ENCODE measurements at places on chromosomes 6 and 20. TPM values are rescaled to one million over a fixed set of nuclear protein-coding genes. Genes with fewer than 3 reads are reported as not detected.

The RBBP8NL gene
- 1.4 TPM for total RNA-seq

The CALHM4 gene
- not detected for total RNA-seq

The PABPC1L gene
- 88.3 TPM for total RNA-seq

DNA sequence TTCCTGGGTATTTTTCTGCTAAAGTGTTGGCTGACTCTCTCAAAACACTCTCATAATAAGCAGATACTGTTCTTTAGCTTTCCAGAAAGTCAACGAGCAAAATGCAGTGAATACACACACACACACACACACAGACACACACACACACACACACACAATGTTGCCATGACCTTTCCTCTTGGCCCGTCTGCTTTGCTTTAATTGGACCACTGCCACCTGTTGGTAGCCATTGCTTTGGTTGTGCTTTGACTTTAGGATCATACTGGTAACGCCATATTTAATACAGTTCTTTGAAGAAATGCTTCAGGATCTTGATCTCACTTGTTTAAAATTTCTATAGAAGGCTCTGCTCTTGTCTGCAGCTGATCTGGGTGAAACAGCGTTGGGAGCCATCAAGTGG, 4.4 kb downstream of the FIG4 start:
- DNase-seq = no peak
- H3K4me1 ChIP-seq = peaks cover 8% of the 10 kb centered on the region
- peaks cover 18% of the 10 kb centered on the region for H3K36me3 ChIP-seq
- no peak overlapping the region for H3K27ac ChIP-seq
- no peak overlapping the region for H3K4me3 ChIP-seq

GRCh38 chr6:122904166-122904565, 91.9 kb upstream of the CLVS2 start:
- no peak overlapping the region for H3K4me3 ChIP-seq
- H3K27ac ChIP-seq = no peak overlapping the region

DNA sequence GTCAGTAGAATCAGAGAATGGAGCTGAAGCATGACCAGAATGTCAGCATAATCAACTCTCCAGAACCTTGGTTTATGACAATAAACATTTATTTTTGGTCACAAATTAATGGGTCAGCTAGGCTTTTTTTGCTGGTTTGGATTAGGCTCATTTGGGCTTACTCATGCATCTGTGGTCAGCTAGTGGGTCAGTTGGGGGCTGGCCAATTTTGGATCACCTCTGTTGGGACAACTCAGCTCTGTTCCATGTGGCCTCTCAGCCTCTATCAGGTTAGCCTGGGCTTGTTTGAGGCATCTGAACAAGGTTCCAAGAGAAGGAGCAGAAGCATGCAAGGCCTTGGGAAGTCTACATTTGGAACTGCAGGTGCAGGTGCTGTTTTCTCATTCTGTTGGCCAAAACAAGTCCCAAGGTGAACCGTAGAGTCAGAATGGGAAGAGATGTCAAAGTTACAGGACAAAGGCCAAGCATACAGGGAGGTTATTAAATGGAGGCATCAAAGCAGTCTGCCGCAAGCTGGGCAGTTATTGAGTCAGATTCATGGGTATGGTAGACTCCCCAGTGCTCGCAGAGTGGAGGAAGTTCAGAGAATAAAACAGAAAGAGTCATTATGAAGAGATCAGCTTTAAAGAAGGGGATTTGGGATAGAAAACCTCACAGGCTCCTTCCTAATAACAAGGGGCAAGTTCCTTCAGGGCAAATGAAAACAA, 173.0 kb downstream of the PLCB4 start:
- H3K36me3 ChIP-seq = peaks cover 3% of the 10 kb centered on the region
- H3K27me3 ChIP-seq = no peaks in the 10 kb centered on the region
- no peak for DNase-seq
- H3K27ac ChIP-seq = no peak overlapping the region
- H3K4me1 ChIP-seq = peaks cover 13% of the 10 kb centered on the region
- H3K4me3 ChIP-seq = no peak overlapping the region

GRCh38 chr20:9119776-9120175, 50.9 kb downstream of the PLCB4 start:
- no peaks in the 10 kb centered on the region for H3K36me3 ChIP-seq
- no peaks in the 10 kb centered on the region for H3K27me3 ChIP-seq
- DNase-seq = no peak
- H3K27ac ChIP-seq = no peak overlapping the region
- no peak overlapping the region for H3K4me3 ChIP-seq

- no peaks in the 10 kb centered on the region for H3K36me3 ChIP-seq
- H3K4me3 ChIP-seq = no peak overlapping the region
- peak overlapping the region; percentile 47 for H3K27ac ChIP-seq
- DNase-seq = no peak
- H3K27me3 ChIP-seq = no peaks in the 10 kb centered on the region
Measured at GRCh38 chr6:20698675-20699074, 164.4 kb downstream of the CDKAL1 start.
